ENCODE measurements at places on chromosomes 16 and 17.

- DNase-seq, result peak; percentile 51
Measured at GRCh38 chr17:78986649-78987328, 7.1 kb upstream of the LGALS3BP start.

DNA sequence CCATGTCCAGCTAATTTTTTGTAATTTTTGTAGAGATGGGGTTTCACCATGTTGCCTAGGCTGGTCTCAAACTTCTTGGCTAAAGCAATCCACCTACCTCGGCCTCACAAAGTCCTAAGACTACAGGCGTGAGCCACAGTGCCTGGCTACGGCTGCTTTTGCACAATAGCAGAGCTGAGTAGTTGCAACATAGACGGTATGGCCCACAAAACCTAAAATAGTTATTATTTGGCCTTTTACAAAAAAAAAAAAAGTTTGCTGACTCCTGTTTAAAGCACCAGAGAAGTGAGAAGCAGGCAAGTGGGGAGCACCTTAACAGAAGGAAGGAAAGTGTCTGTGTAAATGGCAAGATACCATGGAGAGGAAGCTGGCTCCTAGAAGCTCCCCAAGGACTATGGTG is 5.3 kb upstream of the HSF5 start:
- DNase-seq, result no peak

DNA sequence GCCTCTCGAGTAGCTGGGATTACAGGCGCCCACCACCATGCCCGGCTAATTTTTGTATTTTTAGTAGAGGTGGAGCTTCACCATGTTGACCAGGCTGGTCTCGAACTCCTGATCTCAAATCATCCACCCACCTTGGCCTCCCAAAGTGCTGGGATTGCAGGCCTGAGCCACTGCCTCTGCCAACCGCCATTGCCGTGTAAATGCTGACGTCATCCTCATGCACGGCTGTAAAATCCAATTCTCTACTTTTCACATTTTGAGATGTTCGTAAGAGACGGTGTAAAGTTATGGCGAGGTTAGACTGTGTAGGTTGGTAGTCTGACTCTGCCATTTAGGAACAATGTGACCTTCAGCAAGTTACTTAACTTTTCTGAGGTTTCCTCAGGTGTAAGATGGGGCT is 1.7 kb upstream of the DNAJA2 start:
- no peak for DNase-seq

DNA sequence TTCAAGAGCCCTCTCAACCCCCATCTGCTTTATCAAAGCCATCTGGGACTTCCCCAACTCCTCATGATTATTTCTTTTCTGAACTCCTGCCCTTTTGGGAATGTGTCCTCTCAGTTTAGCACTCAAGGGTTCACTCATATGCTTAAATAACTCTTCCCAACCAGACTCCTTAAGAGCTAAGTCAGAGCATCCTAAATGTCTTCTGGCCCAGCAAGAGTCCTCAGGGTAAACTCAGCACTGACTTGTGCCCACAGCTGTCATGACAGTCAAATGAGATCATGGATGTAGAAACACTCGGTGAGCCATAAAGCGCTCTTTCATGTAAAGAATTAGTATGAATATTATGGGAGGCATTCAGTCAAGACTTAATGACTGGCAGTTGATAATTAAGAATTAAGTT is 85.9 kb downstream of the TEX14 start:
- no peak for DNase-seq

GRCh38 chr16:24499193-24499814 is 40.1 kb upstream of the RBBP6 start:
- DNase-seq, result peak; percentile 31

- no peak for DNase-seq
Measured at GRCh38 chr16:52252680-52253079, 294.3 kb downstream of the TOX3 start.

- no peak for DNase-seq
Measured at GRCh38 chr16:66970775-66971720, 10.0 kb downstream of the CES3 start.

GRCh38 chr17:72935984-72936383 is 156.5 kb downstream of the SLC39A11 start:
- DNase-seq, result no peak

- no peak for DNase-seq
Measured at GRCh38 chr16:11955713-11956123, 9.3 kb upstream of the TNFRSF17 start.

GRCh38 chr16:23351360-23351759 is 49.3 kb downstream of the SCNN1B start:
- DNase-seq, result no peak

- DNase-seq, result no peak
Measured at GRCh38 chr16:54026456-54026855, 260.1 kb downstream of the IRX3 start.

DNA sequence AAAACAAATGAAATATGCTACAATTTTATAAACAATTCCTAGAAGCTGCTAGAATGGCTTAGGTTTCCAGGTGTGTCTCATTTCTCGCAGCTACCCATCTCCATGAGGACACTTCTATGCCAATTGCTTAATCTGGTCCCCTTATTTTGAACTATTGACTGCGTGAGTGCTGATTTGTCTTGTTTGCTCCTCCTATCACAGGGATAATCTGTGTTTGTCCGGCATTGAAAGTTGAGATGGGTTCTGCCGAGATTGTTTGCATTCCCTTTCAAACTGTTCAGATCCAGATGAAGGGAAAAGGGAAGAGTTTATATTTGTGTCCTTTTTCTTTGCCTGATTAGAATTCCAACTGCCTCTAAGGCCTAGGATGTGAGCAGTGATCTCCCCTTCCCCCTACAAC is 21.7 kb upstream of the COX10 start:
- no peak for DNase-seq

GRCh38 chr17:78337244-78338109 is 22.4 kb downstream of the SOCS3 start:
- DNase-seq, result no peak

DNA sequence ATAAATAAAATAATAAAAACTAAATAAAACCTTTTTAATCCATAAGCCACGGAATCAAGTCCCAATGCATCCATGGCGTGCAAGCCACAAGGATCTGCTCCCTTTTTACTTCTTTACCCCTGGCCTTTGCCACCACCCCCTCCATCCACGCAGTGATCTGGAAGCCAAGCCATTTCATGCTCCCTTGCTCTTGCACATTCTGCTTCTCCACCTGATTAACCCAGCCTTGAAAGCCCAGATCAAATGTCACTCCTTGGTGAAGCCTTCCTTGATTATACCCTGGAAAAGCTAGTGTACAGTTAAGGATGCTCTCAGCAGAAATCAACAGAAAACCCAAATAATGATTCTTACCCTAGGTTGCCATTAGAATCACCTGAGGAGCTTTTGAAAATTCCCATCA is 9.9 kb downstream of the LRRC3C start:
- no peak for DNase-seq

DNA sequence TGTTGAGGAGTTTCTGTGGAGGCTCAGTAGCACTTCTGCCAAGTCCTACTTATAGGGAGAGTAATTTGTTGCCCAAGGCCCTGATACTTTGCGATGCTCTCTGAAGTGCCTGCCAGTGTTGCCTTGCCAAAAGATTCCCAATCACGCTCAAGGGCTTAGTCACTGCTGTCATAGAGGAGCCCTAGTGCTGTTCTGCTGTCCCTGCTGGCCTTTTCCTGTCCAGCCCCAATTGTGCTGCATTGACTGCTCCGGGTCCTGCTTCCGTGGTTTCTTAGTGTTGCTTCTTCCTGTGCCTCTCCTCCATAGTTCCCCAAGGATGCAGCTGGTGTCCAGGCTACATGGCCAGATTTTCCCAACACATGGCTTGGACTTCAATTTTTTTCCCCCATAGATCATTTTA is 13.9 kb downstream of the NUP93 start:
- DNase-seq, result no peak

DNA sequence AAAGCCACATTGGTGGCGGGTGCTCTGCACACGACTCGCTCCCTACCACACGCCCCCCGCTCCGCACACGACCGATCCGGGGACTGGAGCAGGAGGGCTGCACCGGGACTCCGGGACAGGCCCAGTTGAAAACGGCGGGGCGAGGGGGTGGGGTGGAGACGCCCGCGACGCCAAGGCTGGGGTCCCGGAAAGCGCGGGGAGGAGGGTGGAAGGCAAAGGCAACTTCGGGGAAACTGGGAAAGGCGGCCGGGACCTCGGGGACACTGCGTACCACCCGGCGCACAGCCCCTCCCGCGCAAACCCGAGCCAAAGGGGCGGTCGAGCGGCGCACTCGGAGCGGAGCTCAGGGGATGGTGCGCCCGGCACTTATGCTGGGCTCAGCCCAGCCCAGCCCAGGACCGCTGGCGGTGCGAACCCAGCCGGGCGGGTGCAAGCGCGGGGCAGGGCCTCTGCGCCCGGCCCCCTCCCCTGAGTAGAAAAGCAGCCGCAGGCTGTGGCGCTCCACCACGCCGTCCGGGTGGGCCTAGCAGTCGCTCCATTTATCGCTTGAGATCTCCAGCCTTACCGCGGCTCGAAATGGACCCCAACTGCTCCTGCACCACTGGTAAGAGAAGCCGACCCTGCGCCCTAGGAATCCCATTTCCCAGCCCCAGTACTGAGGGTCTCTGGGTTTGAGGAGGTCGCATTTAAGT is at the start of gene MT1M:
TSS of gene MT1M (plus strand) at position 504 of the 692 bp plus-strand sequence. CDS start at position 577, 73 bp downstream.
- DNase-seq, result peak; percentile 41

All from common myeloid progenitor, CD34-positive (primary cell).